Mucosa of descending colon (tissue), 3 donors: ENCODE measurements at places on chromosomes 7 and 10. TPM values are rescaled to one million over a fixed set of nuclear protein-coding genes. Genes with fewer than 3 reads are reported as not detected.

DNA sequence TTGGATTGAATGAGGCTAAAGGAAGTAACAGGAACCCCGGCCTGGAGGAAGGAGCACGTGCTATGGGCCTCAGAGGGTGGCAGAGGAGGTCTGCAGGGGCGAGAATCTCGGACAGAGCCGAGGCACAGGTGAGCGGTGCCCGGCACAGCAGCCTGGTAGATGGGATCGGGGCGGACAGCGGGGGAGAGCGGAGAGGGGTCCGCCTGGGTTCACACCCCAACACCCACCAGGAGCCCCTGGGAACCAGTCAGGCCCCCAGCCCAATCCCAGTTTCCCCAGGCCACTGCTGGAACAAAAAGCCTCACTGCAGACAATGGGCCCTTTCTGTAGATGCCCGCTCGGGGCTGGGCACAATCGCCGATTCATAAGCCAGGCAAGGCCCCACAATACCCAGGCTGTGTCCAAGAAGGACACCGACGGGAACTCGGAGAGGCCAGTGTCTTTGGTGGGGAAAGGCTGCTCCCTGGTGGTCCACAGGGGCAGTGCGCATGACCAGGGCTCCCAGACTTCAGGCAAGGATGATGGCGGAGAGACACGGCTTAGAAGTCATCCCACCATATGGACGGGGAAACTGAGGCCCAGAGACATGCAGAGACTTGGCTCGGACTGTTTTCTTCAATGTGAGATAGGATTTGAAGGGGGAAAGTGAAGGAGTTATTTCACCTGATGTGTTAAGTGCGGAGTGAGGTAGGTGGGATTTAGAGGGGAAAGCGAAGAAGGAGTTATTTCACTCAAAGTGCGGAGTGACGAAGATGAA, 106.9 kb upstream of the GPR26 start:
- peak; percentile 65 for DNase-seq

GRCh38 chr10:80414142-80414895, 6.0 kb downstream of the PRXL2A start:
- DNase-seq = no peak

The STRIP2 gene
- 1.3 TPM for total RNA-seq

- no peak for DNase-seq
Observed at GRCh38 chr10:20276127-20276979, 460.1 kb downstream of the PLXDC2 start.

DNA sequence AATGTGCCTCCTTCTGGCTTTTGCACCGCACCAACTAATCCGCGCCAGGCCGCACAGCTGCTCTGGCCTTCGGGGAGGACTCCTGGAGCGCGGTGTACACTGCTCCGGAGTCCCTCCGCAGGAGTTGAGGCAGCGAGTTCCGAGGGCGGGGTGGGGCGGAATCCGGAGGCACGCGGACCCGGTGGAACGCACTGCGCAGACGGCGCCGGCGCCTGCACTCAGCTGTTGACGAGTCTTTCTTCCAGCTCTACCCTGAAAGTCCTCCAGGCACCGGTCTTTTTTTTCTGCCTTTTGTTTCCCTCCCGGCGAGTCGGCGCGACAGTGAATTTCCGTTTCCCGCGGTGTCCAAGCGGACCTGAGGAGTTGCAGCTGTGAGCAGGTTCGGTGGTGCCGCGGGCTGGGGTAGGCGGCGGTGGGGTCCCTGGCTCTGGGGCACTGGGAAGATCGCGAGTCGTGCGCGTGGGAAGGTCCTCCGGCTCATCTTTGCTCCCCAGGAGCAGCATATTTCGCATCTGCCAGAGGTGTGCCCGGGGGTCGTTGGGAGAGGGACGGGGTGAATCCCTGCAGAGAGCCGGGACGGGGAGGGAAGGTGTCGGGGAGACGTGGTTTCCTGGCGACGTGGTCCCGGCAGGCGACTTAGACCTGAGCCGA, 44.1 kb downstream of the SFTPD start:
- DNase-seq = peak; percentile 68

DNA sequence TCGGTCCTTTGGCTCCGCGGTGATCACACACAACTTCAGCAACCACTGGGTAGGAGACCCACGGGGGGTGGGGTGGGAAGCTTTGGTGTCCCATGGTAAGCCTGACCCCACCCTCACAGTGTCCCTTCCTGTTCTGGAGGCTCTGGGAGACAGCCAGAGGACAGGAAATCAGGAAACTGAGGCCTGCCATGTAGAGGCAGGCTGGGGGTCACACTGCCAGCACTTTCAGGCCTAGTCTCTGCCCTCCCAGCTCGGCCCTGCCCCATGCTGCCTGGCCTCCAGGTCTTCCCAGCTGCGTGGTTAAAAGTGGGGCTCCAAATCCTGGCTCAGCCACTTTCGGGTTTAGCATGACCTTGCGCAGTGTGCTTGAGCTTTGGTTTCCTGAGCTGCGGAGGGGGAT, 10.9 kb downstream of the AQP1 start:
- no peak for DNase-seq

GRCh38 chr10:59762505-59762904, 9.2 kb upstream of the MRLN start:
- DNase-seq = no peak

DNA sequence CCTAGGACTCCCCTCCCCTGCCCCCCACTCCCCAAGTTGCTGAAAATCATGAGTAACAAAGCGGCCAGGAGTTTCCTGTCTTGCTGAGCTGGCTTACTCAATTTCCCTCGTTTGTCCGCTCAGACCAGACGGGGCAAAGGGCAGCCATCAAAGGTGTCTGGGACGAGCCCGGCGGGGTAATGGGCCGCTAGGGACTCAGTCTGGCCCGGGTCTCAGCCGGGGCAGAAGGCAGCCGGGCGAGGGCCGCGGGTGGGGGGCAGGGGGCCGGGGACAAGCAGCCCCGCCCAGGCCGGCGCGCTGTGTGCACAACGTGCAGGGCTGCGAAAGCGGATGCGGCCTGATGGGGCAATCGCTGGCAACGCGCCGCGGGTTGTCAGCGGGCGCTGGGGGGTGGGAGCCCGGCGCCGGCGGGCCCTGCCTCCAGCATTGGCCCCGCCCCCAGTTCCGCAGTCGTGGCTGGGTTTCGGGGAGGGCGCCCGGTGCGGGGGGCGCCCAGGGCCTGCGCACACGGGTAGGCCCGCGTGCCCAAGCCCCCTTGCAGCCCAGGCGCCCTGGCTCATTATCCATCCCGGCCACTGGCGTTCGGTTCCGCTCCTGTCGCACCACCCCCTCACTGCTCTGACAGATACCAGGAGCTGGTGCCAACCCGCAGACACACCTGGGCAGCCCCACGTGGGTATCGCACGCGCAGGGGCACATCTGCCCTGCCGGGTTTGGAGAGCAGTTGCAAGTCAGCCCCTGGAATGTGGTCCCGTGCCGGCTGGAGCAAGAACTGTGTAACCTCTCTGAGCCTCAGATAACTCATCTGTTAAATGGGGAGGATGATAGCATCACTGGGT, 35.1 kb downstream of the DNAJB12 start:
- DNase-seq = peak; percentile 90

GRCh38 chr7:84510505-84510904, 315.9 kb upstream of the SEMA3A start:
- no peak for DNase-seq

DNA sequence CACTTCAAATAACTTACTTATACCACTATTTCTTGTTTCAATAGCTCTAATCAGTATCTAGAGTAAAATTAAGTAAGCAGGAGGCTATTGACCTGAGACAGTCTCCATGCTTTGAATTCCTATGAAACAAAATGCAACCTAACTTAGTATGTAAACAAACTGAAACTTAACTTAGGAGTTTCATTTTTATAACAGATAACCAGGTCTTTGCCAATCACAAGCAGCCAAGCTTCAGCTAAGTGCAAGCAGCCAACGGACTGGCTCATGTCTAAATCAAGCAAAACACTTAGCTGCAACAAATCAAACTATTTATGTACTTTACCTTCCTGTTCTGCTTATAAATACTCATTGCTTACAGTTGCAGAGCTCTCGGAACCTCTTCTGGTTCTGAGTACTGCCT, 4.4 kb upstream of the GSTK1 start:
- peak; percentile 28 for DNase-seq

The SCART1 gene
- total RNA-seq = 3.7 TPM

- DNase-seq = no peak
Observed at GRCh38 chr7:28474282-28474638, 61.9 kb downstream of the CREB5 start.

- no peak for DNase-seq
Observed at GRCh38 chr7:97418312-97418711, 300.8 kb downstream of the SDHAF3 start.

The CAMK2G gene
- 57.2 TPM for total RNA-seq

The FAM131B gene
- total RNA-seq = 0.43 TPM

The CHAT gene
- total RNA-seq = 1.6 TPM

DNA sequence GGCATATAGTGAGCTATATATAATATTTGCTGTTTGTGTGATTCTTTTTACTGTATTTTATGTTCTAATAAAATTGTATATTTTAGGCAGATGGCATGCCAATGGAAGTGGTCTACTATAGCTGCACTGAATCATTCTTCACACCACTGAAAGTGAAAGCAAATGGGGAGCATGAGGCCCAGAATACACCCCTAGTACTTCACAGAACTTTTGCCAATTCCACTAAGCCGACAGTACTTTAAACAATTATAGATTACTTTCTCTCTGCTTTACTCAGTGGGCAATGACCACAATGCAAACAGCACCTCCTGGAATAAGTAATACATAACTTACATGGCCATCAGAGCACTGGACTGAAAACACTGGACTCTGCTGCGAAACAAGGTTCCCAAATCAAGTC, 70.2 kb downstream of the ANKRD26 start:
- no peak for DNase-seq

DNA sequence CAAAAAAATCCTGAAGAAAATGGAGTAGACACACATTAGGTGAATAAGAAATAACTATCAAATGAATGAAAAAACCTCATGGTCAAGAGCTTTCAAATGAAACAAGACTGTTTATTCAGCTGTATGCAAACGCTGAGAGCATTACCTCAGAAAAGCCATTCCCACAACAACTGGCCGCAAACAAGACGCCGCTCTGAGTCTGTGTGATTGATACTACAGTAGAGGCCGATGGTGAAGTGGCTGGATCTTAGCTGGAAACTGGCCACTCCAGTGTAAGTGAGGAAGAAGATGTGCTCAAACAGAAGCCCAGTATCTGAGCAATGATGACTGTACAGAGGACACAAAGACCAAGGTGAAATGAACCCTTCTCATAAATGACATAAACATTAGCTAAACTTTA, 252.4 kb upstream of the GHITM start:
- no peak for DNase-seq

The OR2A5 gene
- not detected for total RNA-seq

DNA sequence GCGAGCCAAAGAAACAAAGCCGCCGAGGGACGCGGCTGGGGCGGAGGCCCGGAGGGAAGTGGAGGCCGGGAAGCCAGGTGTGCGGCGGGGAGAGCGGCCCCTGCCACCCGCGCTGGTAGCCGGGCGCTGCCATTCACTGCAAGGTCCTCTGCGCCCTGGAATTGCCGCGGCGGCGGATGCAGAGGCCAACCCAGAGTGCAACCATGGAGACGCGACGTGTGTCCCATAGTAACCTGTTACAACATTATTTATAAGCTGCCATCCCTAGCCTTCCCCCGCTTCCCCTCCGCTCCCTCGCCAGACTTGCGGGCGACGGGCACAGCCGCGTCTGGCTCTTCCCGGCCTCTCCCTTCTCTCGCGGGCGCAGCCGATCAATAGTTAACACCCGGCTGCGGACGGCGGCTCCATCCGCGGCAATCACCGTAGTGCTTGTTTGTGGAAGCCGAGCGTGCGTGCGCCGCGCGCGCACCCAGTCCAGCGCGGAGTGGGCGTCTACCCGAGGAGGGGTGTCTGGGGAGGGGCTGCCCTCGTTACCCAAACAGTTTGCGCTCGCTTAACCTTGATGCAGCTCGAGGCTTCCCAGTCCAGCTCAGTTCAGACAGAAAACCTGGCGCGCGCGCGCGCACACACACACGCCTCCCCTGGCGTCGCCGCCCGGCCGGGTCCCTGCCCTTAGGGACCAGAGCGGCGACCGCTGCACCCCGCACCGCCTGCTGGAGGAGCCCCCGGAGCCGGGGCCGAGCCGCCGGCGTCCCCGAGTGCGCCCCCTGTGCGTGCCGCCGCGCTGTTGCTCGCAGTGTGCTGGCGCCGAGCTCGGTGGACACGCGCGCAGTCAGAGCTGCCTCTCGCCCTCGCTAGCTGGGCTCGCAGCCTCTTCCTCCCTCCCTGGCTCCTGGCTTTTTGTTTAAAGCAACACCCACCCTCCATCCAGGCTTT, 165.4 kb upstream of the DPP6 start:
- DNase-seq = no peak

DNA sequence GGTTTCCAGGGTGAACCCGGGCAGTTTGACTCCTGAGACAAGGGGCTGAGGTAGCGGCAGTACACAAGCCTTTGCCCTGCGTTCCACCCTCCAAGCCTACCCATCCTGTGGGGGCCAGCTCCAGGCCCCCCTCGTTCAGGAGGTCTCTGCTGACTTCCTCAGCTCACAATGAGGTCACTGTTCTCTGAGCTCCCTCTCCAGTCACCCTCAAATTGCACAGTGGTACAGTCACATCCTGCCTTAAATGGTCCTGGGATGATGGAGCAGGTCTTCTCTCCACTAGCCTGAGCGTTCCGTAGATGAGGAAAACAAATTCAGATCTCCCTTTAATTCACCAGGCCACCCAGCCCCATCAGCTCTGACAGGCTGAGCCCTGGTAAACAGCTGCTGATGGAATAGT, 90.2 kb downstream of the SH3PXD2A start:
- no peak for DNase-seq

The LBX1 gene
- not detected for total RNA-seq

The CTNNA3 gene
- total RNA-seq = 0.70 TPM

- DNase-seq = no peak
Observed at GRCh38 chr7:155858521-155859061, 46.3 kb upstream of the SHH start.

DNA sequence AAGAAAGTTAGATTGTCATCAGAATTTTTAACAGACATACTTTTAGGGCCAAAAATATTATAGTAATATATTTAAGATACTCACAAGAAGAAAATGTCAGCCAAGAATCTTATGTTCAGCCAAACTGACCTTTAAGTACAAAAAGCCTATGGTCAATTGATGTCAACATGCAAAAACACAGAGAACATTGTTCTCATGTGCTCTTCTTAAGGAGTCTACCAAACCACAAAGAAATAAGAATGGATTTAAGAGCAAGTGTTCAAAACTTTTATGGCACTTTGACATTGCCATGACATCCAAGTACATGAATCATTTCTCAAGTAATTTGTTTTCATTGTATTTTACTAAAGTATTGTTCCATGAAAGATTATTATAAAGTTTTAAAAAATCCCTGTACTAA, 180.4 kb downstream of the TMEM26 start:
- no peak for DNase-seq

GRCh38 chr7:29135846-29136245, 10.5 kb downstream of the CPVL start:
- no peak for DNase-seq
